ENCODE measurements at places on chromosomes 5 and 9. TPM values are rescaled to one million over a fixed set of nuclear protein-coding genes. Genes with fewer than 3 reads are reported as not detected.

Gene C9orf50
- total RNA-seq: 0.26 TPM

Gene C1QTNF3
- 1.7 TPM for total RNA-seq

Gene NKD2
- total RNA-seq: 3.5 TPM

Gene BAAT
- total RNA-seq: 0.07 TPM

Gene ITGA1
- 157 TPM for total RNA-seq
